ENCODE measurements at places on chromosomes 4 and X. TPM values are rescaled to one million over a fixed set of nuclear protein-coding genes. Genes with fewer than 3 reads are reported as not detected.

LINC00632 gene
- total RNA-seq = 2.4 TPM

HTRA3 gene
- total RNA-seq = 45.5 TPM

TMSB15A gene
- total RNA-seq = 2.0 TPM

FAM53A gene
- total RNA-seq = 1.4 TPM

SLC49A3 gene
- total RNA-seq = 5.2 TPM

FAM47A gene
- not detected for total RNA-seq

PRRG1 gene
- total RNA-seq = 9.1 TPM

TEC gene
- 0.79 TPM for total RNA-seq

BBS7 gene
- 19.9 TPM for total RNA-seq
